Urothelium cell line (cell line): ENCODE measurements at places on chromosomes 16 and 17.

GRCh38 chr17:69223809-69224208, 4.8 kb downstream of the ABCA10 start:
- no peak for DNase-seq

GRCh38 chr17:78939615-78940014, 14.4 kb upstream of the TIMP2 start:
- DNase-seq, result no peak

DNA sequence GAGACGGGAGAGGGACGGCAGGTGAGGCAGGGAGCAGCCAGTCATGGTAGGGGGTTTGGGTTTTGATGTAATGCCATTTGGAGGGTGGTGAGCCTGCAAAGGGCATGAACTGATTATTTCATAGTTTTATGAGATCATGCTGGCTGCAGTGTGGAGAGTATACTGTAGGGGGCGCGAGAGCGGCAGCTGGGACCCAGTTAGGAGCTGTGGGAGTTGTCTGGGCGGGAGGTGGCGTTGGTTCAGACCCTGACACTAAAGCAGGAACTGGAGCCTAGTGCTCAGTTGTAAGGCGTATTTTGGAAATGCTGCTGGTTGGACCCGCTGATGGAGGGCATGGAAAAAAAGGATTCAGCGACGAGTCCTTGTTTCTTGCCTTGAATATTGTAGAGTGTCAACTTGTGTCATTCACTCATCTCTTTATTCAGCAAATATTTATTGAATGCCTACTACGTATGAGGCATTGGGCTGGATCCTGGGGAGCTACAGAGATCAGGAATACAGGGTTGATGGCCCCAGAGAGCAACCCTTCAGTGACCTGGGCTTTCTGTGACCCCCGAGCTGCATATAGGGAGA, 23.7 kb upstream of the KDM8 start:
- DNase-seq, result peak; percentile 23

DNA sequence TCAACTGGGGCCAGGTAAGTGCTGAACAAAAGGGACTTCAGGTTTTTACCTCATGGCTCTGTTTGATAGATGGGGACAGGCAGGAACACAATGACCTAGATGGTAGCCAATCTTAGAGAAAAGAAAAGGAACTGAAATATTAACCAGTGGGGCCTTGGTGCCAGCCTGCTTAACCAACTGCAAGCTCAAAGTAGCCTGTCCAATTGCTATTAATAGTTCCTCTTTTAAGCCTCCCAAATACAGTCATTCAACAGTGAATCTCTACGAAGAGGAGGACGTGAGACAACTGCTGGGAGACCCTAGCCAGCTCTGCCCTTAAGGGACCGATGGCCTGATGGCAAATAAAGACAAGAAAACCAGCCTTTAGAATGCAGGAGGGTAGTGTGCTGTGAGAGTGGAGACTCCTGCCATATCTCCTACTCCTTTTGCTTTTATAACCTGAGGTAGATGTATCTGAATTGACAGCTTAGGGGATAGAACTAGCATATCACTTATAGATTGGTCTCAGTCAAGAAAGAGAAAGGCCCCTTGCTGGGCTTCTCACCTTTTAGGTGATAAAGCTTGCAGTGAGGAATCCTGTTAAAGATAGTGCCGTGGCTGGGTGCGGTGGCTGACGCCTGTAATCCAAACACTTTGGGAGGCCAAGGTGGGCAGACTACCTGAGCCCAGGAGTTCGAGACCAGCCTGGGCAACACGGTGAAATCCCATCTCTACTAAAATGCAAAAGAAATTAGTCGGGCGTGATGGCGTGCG, 28.3 kb downstream of the ARSG start:
- no peak for DNase-seq

DNA sequence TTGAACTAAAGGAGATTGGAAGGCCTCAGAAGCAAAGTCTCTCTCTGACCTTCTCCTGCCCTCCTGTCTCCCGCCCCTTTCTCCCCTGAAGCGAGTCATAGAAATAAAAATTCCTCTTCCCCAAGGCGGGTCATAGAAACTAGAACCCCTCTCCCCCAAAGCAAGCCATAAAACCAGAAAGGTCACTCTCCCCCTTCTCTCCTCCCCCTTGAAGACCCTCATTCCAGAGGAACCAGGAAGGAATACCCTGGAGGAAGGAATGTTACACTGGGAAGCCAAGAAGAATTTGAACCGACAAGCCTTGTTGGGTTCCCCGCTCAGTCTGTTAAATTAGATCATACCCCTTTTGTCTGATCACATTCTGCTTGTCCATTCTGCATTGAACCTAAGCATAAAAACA, 2.7 kb upstream of the GJC1 start:
- no peak for DNase-seq

- no peak for DNase-seq
Measured at GRCh38 chr17:45893725-45894021, 681 bp upstream of the MAPT start.

- no peak for DNase-seq
Measured at GRCh38 chr17:7219229-7219811, 316 bp downstream of the DLG4 start.

DNA sequence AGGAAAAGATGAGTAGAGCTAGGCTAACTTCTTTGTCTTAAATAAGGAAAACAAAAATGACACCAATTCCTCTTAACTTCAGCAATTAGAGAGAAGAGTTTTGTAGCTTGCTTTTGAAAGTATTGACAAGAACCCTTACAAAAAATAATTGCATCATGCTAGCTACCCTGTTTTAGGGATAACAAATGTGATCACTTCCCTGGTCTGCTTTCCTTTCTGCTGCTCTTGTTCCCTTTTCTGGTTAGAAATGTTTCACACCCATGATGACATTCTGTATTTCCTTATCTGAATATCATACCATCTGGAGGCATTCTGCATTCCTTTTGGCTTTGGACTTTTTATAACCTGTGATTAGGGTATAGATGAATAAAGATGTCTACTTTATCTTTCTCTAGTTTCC, 9.9 kb upstream of the SMIM36 start:
- no peak for DNase-seq

- DNase-seq, result no peak
Measured at GRCh38 chr16:82630688-82631087, 3.9 kb downstream of the CDH13 start.
